Hindlimb muscle (tissue), 1 donor: ENCODE measurements at places on chromosomes 1 and 21.

DNA sequence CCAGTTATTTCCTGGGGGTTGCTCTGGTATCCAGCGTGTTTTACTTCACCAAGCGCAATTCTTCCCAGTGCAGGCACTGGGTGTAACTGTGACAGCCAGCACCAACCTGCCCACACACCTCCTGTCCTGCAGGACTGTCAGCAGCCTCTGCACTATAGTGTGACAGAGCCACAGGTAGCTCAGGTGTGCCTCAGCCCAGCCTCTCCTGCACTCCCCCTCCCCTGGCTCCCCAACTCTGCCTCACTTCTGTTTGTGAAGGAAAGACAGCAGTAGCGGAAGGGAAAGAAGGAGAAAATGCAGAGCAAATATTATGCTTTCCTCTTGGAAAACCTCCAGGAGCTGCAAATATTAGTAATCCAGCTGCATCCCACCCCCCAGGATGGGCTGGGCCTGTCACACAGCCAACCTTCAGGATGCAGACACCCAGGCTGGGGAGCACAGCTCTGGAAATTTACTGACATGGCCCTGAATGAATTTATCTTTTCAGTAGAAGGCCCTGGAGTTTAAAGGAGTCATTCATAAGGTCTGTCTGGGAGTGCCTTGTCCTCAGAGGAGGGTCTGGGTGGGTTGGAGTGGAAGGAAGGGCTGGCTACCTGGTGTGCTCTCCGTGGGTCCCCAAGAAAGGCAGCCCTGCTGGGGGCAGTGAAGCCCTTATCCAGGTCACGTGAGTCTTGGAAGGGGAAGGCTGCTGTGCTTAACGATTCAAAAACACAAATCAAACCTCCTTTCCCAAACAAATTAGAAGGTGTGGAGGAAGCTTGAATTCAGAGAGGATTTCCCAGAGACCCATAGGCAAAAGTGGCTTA is 20.9 kb downstream of the CAPN2 start:
- DNase-seq: peak; percentile 80

DNA sequence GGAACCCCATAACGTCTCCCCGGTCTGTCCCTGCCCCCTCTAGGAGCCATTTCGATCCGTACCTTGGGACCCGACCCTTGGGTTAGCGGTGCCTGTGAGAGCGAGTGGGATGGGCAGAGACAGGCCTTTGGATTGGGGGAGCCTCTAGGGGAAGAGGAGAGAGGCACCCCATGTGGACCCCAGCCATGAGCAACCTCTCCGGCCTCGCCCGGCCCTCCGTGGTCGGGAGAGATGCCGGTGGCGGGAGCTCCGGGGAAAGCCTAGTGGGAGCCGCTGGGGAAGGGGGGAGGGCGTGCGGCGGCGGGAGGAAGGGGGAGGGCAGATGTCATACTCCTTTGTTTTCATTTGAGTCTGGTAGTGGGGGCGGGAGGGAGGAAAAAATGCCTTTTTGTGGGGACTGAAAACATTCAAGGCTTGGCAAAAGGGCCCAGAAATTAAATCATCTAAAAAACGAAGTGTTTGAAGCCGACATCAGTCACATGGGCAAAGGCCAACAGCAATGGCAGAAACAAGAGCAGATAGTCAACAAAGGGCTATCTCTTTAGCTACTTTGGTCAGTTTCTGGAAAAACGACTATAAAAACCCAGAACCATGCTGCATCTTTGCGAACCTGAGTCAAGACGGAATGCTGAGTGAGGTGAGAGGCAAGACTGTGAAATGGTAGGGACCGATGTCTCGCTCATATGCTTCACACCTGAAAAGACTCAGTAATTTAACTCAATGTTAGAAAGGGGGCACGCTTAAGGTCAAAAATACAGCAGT is 758 bp downstream of the PTBP2 start:
- peak; percentile 73 for DNase-seq

- no peak for DNase-seq
These were observed 80.3 kb upstream of the TLR5 start for GRCh38 chr1:223223091-223223995.

GRCh38 chr1:160131803-160132565 is 16.4 kb downstream of the ATP1A2 start:
- DNase-seq: no peak

DNA sequence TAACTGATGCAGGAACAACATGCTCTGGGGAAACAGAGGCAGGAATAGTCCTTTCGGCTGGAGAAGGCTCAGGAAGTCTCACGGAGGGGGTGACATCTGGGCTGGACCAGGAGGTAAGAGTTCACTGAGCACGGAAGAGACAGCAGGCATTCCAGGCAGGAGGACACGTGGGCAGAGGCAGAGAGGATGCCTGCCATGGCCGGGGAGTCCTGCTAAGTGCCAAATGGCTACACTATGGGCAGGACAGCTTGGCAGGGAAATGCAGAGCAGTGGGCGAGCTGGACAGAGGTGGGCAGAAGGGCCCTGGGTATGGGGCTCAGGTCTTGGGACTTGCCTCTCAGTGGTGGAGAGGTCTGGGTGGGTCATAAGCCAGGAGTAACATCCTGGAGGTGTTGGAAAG is 17.6 kb downstream of the ALDH4A1 start:
- DNase-seq: no peak

- DNase-seq: no peak
These were observed 16.6 kb upstream of the CACYBP start for GRCh38 chr1:174982971-174983689.

DNA sequence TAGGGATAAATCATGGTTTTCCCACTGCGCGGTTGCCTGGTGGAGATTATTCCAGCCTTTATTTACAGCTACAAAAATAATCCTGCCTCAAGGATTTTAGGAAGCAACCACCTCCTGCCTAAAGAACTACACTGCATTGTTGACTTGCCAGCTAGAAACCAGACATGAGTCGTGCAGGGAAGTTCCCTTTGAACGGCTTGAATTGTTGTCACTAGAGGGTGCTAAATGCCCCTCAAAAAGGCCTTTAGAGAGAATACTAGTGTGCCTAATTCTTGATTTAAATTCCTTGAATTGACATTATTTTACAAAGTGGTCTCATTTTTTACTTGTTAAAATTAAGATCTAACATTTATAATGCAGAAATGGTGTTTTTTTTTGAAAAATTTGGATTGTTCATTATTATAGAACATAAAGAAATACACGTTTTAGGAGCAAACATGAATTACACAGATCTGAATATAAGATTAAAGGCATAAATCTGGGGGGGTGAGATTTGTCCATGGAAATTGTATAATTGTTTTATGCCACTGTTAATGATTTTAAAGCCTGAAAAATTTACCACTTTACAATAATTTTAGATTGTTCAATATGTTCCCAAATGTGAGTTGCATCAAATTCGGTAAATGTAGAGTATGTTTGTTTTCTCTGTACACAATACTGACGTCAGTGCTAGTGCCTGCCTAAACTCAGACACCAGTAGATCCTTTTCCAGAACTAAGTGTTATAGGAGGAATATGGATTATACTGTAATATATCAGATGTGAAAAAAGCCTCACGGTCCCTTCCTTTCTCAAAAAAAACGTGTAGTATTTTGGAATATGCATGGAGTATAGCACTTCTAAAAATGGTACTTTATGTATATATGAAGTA is 7.6 kb upstream of the ERG start:
- peak; percentile 73 for DNase-seq

DNA sequence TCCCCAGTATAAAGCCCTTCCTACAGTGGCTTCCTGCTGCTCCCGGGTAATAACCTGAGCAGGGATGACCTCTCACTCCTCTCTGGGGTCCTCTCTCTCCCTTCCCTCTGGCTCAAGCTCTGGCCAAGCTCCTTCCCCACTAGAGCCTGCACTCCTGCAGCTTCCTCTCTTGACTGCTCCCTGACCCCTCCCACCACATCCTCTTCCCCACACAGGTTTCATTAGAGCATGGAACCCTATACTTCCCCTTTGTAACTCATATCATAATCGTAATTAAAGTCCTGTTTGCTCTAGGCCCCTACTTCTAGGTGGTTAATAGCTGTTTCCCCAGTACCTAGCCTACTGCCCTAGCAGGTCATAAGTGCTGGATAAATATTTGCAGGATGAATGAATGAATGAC is 146.2 kb downstream of the C1orf21 start:
- DNase-seq: no peak

DNA sequence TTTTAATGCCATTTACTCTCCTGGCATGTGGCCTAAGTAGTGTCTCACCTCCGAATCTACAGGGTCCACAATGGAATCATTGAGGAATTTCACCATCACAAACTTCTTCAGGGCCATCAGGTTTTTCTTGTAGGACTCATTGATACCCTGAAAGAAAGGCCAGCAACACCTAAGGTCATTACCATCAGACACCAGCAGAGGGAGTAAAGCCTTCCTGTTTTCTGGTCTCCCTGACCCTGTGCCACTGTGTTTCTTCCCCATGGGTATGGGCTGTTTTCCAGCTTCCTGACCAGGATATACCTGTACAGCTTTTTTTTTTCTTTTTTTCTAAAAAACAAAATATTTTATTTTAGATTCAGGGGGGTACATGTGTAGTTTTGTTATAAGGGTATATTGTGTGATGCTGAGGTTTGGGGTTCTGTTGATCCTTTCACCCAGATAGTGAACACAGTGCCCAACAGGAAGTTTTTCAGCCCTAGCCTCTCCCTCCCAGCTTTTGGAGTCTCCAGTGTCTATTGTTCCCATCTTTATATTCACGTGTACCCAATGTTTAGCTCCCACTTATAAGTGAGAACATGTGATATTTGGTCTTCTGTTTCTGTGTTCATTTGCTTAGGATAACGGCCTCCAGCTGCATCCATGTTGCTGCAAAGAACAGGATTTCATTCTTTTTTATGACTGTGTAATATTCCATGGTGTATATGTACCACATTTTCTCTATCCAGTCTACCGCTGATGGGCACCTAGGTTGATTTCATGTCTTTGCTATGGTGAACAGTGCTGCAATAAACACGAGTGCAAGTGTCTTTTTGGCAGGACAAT is 18.3 kb downstream of the PPT1 start:
- no peak for DNase-seq

DNA sequence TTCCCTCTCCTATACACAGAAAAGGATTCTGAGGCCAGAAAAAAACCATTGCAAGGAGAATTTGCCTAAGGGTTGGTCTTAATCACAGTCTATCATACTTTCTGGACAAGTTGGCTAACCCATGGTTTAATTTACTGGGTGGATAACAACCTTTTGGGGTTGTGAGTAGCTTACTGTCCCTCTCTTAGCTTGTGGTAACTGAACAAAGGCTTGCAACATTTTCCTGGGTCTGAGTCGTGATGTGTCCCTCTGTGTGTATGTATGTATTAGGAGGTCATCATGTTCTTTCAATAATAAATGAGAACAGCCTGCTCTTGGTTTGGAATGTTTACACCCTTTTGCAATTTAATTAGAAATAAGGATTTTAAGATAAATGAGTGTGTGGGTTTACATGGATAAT is 36.7 kb downstream of the PAPPA2 start:
- no peak for DNase-seq

- no peak for DNase-seq
These were observed 184.3 kb upstream of the HMCN1 start for GRCh38 chr1:185549906-185550305.

GRCh38 chr1:53644909-53645689 is 93.9 kb downstream of the GLIS1 start:
- no peak for DNase-seq

- DNase-seq: no peak
These were observed 53.8 kb downstream of the PRDM2 start for GRCh38 chr1:13753636-13754402.

DNA sequence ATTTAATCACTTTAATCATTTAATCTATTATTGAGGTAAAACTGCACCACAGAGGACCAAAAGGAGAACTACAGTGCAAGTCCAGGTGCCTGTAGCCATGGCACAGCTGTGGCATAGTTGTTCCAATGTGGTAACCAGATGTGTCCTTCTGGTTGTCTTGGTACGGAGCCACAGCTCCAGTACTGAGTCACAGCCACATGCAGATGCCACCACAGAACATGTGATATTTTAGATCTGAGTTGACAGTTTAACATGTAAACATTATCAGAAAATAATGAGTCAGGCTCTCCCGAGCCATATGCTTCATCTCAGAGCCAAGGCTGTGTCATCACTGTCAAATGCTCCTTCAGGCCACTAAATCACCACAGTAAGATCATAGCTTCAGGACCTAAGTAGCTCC is 56.4 kb upstream of the RGS7 start:
- no peak for DNase-seq

- DNase-seq: no peak
These were observed 5.3 kb downstream of the OLFML2B start for GRCh38 chr1:162018418-162018817.

GRCh38 chr1:178189814-178190213 is 95.9 kb downstream of the RASAL2 start:
- no peak for DNase-seq

- DNase-seq: no peak
These were observed 245.1 kb downstream of the RHOU start for GRCh38 chr1:228980232-228980937.

DNA sequence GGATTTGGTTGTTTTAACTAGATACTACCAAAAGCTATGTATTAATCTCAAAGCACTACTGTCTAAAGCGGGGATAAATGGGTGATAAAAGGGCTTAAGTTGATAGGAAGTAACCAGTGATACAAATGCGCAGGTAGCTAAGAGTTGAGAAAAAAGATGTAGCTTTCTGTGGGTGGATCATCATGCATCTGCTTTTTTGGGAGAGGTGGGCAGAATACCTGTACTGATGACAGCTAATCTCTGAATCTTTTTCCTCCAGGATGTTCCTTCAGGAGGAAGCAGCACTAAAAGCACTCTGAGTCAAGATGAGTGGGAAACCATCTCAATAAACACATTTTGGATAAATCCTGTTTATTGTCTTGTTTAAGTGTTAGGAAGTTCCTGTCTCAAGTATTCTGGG is 1.2 kb downstream of the RPS27 start:
- no peak for DNase-seq
